ENCODE measurements at places on chromosomes 3 and 15. TPM values are rescaled to one million over a fixed set of nuclear protein-coding genes. Genes with fewer than 3 reads are reported as not detected.

- no peak for DNase-seq
Observed at GRCh38 chr3:66396161-66396760, 104.6 kb downstream of the LRIG1 start.

GRCh38 chr15:25611603-25612002, 172.8 kb upstream of the UBE3A start:
- no peak for DNase-seq

- DNase-seq = no peak
Observed at GRCh38 chr15:23736033-23736673, 49.0 kb upstream of the NDN start.

GRCh38 chr3:11570251-11570650, 73.5 kb downstream of the VGLL4 start:
- no peak for DNase-seq

DNA sequence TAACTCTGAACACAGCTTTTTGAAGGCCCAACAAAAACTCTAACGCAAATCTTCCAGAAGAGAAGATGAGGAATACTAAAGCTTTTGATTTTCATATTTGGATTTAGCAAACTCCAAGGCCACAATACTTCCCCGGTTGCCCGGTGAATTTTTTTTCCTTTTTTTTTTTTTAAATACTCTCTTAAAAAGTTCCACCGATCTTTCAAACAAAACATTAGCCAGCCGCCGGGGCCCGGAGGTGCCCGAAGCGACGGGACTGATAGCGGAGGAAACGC, 2.3 kb downstream of the FOXL2 start:
- DNase-seq = no peak

GRCh38 chr15:90617668-90618097, 88.0 kb downstream of the CRTC3 start:
- DNase-seq = no peak

GRCh38 chr3:15755181-15755580, 42.6 kb downstream of the ANKRD28 start:
- DNase-seq = no peak

DNA sequence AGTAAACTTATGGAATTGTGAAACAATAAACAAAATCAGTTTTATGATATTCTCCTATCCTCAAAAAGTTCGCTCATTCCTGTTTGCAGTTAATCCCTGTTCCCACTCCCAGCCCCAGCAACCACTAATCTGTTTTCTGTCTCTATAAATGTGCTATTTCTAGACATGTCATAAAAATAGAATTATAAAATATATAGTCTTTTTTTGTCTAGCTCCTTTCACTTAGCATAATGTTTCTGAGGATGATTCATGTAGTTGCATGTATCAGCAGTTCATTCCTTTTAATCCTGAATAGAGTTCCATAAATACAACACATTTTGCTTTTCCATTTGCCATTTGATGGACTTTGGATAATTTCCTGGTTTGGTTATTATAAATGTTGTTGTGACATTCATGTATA, 140.0 kb downstream of the KCNAB1 start:
- DNase-seq = no peak

- DNase-seq = no peak
Observed at GRCh38 chr3:87375231-87375682, 98.9 kb upstream of the POU1F1 start.

DNA sequence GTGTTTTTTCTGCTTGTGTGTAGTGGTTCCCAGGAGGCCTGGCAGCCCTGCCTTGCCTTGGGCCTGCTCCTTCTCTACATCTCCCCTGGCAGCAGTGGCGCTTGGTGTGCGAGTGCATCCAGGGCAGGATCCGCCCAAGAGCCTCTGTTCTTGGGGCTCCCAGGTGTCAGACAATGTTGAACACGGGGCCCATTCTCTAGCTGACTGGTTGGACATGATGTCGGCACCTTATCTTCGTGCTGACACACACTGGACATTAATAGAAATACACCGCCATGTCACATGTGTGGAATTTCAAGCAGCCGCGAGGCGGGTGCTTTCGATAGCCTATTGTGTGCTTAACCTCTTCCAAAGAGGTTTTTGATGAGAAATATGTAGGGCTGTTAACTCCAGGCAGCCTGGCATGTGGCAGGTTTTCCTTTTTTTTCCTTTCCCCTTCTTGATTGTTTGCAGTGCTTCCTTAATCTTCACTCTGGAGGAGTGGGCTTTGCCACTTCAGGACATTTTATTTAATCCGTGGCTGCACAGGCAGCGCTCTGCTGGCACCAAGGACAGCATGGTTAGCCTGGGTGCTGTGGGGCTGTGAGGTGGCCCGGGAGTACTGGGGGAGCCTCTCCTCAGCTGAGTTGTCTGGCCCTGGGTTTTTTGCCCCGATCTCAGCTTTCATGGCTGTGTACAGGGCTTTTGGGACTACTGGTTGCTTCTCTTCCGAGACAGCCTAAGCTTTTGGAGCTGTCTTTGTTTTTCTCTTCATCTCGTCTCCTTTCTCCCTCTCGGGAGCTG, 42.5 kb downstream of the CHCHD6 start:
- no peak for DNase-seq

Gene SLC12A8
- total RNA-seq = 2.4 TPM

Gene C3orf52
- total RNA-seq = 0.41 TPM

Gene STRC
- total RNA-seq = under 0.01 TPM

Gene SLCO2A1
- total RNA-seq = under 0.01 TPM

Measured in frontal cortex (tissue), 4 donors.